ENCODE measurements at places on chromosomes 13 and 19.
A peak's percentile ranks its signal among the peaks of the same experiment; 100 is the strongest.

- DNase-seq = no peak
Observed at GRCh38 chr19:33344573-33344925, 29.0 kb upstream of the CEBPG start.

- DNase-seq = no peak
Observed at GRCh38 chr19:2261438-2262172, 5.4 kb upstream of the JSRP1 start.

DNA sequence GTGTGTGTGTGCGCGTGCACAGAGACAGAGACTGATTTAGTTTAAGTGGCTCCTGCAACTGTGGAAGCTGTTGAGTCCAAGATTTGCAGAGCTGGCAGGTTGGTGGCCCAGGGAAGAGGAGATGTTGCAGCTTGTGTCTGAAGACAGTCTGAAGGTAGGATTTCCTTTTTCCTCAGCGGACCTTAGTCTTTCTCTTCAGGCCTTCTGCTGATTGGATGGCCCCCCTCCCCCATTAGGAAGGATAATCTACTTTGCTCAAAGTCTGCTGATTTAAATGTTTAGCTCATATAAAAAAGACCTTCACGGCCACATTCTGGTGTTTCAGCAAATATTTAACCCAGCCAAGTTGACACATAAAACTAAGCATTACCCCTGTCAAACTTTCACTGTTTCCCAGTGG is 84.3 kb downstream of the SLC15A1 start:
- DNase-seq = no peak

DNA sequence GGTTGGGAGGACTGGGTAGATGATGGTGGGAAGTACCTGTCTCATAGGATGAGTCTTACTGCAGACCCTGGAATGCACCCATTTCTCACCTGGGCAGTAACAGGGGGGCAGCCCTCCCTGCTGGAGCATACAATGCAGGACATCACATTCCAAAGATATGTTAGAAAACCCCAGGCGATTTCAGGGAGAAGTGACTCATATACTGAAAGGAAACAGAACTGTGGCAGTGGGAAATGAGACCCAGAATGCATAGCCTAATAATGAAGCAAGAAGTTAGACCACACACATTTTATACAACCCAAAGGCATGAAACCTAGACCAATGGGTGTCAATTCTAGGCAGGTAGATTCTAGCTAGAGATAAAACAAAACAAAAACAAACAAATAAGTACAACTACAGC is 402.7 kb downstream of the IRS2 start:
- DNase-seq = no peak

- DNase-seq = no peak
Observed at GRCh38 chr13:41639237-41639904, 182.0 kb downstream of the RGCC start.

DNA sequence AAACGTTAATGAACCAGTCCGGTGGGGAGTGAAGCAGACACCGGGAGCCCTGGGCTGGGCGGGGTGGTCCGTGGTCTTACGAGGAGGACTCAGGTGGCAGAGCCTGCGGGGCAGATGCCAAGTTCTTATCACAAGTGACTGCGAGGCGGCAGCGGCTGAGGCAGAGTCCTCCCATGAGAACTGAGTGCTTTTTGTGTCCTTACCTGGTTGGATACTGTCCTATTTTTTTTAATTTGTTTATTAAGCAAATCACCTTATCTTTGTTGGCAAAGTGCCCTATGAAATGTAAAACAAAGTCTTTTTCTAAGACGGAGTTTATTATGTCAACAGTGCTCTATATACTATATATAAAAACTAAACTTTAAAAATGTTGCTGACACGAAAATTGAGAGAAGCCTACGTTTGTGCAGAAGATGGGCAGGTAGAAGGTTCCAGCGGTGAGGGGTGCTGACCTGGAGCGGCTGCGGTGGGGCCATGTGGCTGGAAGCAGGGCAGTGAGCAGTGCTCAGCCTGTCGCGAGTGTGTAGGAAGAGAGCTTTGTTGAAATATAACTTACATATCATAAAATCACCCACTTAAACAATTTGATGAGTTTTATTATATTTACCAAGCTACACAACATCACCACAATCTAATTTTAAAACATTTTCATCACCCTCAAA is 82.2 kb downstream of the ATP11A start:
- DNase-seq = no peak

DNA sequence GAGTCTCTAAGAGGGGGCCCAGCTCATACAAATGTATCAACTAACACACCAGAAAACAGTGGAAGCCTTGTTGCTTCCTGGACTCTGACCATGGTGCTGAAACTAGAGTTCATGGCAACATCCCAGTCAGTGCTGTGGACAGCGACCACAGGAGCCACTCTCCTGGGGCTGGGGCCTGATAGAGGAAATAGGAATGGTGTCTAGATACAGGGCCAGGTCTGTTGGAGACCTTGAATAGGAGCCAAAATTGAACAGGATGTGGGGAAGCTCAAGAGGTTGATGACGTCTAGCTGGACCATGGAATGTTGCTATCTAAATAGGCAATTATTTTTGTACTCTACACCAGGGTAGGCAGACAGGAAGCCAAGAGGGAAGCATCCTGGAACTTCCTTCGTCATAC is 21.7 kb downstream of the LILRB4 start:
- no peak for DNase-seq

- peak; percentile 46 for DNase-seq
Observed at GRCh38 chr19:19597809-19598306, 20.6 kb downstream of the PBX4 start.

GRCh38 chr19:8487137-8487851 is 15.1 kb downstream of the PRAM1 start:
- DNase-seq = peak; percentile 10

DNA sequence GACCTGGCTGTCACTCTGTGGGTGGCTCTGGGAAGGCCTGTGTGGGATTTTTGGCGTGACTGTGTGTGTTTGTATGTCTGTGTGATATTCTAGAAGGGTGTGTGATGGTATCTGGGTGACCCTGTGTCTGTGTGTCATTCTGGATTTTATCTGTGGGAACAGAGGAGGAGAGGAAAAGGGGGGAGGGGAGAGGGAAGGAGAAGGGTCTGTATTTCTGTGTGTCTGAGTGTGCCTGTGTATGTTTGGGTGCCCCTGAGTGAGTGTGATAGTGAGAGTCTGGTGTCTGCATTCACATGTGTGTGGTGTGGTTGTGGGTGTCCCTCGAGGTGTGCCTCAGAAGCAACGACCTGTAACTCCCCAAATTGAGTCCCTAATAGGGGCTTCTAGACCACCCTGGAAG is 8.1 kb upstream of the NFIX start:
- no peak for DNase-seq

GRCh38 chr19:5713228-5713627 is 6.7 kb downstream of the LONP1 start:
- no peak for DNase-seq

DNA sequence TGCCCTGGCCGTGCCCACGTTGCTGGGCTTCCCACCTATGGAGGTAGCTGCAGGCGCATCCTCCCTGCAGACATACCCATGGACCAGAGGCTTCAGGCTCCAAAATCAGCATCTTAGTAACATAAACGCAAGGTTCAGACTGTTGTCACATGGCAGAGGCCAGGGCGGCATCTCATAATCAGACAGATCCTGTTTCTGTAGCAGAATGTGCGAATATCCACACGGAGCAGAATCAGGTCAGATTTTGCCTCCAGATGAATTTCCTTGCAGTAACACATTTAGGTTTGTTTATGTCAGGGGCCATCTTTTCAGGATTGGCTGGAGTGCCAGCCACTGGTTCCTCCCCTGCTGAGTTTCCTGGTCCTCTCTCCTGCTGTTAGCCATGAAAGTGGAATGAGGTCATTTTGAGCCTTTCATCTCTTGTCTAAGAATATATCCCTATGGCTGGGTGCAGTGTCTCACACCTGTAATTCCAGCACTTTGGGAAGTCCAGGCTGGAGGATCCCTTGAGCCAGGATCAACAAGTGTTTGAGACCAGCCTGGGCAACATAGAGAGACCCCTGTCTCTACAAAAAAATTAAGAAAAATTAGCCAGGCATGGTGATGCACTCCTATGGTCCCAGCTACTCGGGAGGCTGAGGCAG is 20.5 kb downstream of the SMARCA4 start:
- DNase-seq = no peak

DNA sequence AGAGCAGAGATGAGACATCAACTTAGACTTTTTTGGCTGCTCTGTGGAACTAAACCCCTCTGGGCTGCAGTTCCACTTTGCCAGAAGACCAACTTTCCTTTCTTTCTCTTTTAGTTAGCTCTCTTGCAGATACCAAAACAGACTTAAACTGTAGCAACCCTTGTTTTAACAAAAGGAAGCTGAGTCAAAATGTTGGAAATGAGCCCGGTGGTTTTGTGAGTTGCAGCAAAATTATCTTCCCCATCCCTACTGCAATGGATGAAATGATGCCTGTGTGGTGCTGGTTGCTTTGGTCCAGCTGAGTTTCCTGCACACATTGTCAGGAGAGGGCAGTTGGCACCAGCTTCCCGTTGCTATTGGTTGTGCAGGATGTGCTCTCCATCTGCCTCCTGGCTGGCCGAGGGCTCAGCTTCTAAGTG is 115.3 kb downstream of the LRCH1 start:
- DNase-seq = no peak

- DNase-seq = no peak
Observed at GRCh38 chr13:109651854-109652253, 134.5 kb downstream of the IRS2 start.

DNA sequence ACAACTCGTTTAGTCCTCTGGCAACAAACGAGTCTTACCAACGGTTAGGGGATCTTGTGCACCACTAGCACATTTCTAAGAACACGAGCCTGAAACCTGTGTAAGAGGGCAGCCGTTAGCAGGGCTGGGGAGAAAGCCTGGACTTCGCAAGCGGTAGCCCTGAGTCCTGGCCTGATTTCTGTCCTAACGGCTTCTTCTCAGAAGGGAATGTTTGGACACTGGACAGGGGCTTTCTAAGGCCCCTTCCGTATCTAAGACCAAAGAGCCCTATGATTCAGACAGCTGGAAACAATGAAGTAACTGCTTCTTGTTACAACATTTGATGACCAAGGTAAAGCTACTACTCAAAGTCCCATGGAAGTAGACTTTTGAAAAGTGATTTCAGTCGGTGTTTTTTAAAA is 2.2 kb downstream of the ANKRD10 start:
- no peak for DNase-seq

DNA sequence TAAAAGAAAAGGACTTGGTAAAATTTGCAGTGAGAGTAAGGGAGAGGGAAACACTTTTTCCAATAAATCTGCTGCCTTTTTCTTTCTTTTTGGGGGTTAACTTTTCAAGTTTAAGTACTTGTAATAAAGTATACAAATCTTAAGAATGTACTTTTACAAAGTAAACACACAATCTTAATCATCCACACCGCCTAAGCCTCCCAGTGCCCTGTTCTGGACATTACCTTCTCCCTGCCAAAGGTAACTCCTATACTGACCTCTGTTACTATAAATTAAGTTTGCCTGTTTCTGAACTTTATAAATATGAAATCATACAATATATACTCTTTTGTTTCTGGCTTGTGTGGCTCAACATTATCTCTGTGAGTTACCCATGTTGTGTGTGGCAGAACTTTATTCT is 137.9 kb downstream of the RGCC start:
- no peak for DNase-seq

- DNase-seq = no peak
Observed at GRCh38 chr13:36417331-36417730, 15.0 kb upstream of the CCNA1 start.

- no peak for DNase-seq
Observed at GRCh38 chr19:1155352-1156304, 18.4 kb downstream of the SBNO2 start.

DNA sequence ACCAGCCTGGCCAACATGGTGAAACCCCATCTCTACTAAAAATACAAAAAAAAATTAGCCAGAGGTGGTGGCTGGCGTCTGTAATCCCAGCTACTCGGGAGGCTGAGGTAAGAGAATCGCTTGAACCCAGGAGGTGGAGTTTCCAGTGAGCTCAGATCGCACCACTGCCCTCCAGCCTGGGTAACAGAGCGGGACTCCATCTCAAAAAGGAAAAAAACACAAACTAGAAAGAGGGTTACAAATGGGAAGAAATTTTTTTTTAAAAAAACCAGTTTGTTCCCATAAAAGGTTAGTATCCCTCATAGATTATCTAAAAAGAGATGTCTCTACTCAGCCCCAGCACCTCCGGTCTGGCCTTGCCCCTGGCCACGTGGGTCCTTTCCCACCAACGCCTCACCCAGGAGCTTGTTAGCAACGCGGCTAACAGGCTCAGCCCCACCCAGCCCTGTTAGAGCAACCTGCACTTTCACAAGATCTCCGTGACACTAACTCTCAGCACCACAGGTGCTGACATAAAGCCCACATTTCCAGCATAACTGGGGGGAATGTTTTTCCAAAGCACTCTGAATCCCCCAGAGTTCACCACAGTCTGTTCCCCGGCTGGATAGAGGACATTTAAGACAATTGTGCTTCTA is 4.3 kb downstream of the DMKN start:
- DNase-seq = peak; percentile 19

DNA sequence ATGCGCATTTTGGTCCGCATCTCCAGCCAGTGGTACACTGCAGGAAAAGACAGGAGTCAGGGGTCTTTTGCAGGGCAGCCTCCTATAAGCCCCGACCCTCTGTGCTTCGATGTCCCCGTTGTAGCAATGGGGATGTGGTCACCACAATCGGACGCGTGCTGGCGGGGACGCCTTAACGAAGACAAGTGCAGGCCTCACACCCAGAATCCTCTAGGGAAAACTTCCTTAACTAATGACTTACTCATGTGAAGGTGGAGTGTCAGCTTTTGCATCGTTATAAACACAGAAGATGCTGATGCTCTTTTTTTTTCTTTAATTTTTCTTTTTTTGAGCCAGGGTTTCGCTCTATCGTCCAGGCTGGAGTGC is 22.1 kb downstream of the VASP start:
- DNase-seq = no peak

- DNase-seq = no peak
Observed at GRCh38 chr13:33840402-33840801, 22.5 kb downstream of the RFC3 start.

- DNase-seq = peak; percentile 13
Observed at GRCh38 chr19:51098365-51099046, 9.7 kb downstream of the CTU1 start.

GRCh38 chr19:49132974-49133609 is 13.7 kb downstream of the PPFIA3 start:
- DNase-seq = no peak

DNA sequence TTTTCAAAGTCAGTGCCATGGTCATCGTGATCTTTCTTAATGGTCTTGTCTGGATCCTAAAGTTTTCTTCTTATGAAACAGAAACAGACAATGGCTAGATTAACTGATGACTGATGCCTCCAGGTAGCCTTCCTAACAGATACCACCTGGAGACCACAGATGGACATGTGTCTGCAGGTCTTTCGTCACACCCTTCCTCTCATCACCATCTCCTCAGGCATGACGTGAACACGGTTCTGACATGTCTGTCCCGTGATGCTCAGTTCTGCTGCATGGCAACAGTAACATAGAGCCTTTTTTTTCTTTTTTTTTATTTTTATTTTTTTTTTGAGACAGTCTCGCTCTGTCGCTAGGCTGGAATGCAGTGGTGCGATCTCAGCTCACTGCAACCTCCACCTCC is 13.1 kb upstream of the LAMP1 start:
- no peak for DNase-seq

DNA sequence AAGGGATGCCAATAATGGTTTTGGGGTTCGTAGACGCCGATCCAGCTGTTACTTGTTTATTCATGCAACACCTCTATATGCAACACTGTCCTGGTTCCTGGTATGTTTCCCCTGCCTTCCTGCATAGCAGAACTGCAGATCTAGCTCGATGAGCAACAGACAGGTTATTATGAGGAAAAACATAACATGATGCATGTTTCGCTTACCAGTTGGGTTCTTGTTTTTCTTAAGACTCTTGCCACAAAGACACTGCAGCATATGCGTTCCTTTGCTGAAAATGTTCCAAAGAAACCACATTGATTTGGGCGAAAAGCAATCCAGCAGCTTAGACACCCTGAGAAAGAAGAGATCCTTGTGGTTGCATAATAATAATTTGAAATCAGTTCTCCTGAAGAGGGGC is 583 bp downstream of the FGF14 start:
- no peak for DNase-seq

Data from stimulated activated CD4-positive, alpha-beta T cell treated with anti-CD3 and anti-CD28 coated beads, Interleukin-2, amount 100 ng/mL, for 4 hours (primary cell).